HCEC 1CT (cell line): ENCODE measurements at places on chromosomes 11 and 22.

GRCh38 chr11:134291196-134291595 lies 15.0 kb downstream of the GLB1L3 start:
- DNase-seq, result no peak

GRCh38 chr11:125270711-125271110 lies 106.2 kb downstream of the PKNOX2 start:
- peak; percentile 60 for DNase-seq

DNA sequence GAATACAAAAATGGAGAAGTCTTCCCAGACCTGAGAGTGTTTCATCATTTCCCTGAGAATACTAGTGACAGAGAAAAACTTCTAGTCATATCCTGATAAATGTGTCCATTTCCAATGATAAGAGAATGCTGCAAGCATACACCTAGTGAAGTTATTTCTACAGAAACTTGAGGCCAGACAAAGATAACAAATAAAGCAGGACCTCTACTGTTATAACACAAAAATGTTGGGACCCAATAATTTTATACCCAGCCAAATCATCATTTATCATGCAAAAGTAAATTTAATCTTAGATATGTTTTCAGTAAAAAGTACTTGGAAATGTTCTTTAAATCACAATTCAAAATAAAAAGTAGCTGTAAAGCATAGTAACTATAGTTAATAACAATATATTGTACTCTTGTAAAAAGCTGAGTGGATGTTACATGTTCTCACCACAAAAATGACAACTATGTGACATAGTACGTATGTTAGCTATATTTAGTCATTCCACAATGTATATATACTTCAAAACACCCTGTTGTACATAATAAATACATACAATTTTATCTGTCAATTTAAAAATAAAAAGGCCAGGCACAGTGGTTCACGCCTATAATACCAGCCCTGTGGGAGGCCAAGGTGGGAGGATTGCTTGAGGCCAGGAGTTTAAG lies 12.6 kb downstream of the RRAS2 start:
- no peak for DNase-seq

GRCh38 chr11:130323452-130324450 lies 9.0 kb upstream of the ZBTB44 start:
- peak; percentile 47 for DNase-seq

GRCh38 chr11:35126000-35126878 lies 12.7 kb upstream of the CD44 start:
- DNase-seq, result no peak

- DNase-seq, result no peak
Measured at GRCh38 chr11:17609291-17610084, 62.4 kb downstream of the OTOG start.

DNA sequence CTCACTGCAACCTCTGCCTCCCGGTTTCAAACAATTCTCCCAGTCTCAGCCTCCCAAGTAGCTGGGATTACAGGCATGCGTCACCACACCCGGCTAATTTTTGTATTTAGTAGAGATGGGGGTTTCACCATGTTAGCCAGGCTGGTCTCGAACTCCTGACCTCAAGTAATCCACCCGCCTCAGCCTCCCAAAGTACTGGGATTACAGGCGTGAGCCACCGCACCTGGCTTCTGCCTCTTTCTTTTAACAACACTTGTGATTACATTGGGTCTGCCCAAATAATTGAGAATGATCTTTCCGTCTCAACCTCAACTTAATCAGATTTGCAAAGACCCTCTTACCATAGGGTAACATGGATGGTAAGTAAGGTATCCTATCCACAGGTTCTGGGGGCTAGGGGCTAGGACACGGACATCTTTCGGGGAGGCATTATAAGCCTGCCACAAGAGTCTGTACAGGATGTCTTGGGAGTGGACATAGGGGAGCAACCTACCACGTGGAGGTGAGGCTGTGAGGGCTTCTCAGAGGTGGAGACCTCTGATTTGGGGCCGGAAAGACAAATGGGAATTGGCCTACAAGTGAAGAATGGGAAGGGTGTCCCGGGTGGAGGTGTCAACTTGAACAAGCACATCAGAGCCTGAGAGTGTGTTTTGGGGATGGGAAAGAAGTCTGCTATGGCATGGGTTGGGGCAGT lies 2.7 kb upstream of the CBX6 start:
- no peak for DNase-seq

DNA sequence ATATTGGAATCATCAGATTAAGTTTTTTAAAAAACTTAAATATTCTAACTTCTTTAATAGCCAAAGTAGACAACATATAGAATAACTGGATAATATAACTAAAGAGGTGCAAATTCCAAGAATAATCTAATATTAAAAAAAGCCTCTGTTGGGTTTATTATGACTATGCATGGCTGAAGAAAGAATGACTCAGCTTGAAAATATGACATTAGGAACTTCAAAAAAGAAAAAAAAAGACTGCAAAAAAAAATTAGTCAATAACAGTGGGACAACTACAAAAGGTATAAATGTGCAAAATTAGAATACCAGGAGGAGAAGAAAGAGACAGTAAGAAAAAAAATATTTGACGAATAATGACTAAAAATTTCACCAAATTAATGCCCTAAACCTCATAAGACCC lies 1178.0 kb downstream of the JRKL start:
- DNase-seq, result no peak

DNA sequence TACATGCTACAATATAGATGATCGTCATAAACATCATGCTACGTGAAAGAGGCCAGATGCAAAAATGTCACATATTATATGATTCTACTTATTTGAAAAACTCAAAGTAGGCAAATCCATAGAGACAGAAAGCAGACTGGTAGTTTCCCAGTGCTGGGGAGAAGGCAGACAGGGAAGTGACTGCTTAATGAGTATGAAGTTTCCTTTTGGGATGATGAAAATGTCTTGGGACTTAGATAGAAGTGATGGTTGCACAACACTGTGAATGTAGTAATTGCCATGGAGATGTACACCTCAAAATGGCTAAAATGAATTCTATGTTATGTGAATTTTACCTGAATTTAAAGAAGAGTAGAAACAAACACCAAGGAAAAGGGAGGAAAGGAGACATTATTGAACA lies 45.2 kb upstream of the EHF start:
- no peak for DNase-seq

DNA sequence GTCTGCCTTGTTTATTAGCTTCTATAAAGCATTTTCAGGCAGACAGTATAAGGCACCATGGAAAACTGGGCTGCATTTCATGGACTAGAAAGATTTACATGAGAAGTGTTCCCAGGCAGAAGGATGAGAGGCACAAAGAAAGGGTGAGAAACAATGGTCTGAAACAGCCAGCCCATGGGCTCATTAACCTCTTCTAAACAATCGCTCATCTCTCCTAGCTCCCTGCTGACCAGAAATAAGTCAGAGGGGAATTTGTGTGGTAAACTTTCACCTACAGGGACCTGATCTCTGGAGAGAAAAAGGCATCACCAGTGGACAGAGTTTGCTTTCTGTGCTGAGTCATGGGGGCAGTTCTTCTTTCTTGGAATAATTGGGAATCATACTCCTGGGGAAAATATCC lies 51.8 kb upstream of the KIRREL3 start:
- no peak for DNase-seq

GRCh38 chr11:78000193-78000592 lies 5.7 kb upstream of the INTS4 start:
- peak; percentile 67 for DNase-seq

GRCh38 chr22:32476281-32477195 lies 1.9 kb downstream of the FBXO7 start:
- no peak for DNase-seq

DNA sequence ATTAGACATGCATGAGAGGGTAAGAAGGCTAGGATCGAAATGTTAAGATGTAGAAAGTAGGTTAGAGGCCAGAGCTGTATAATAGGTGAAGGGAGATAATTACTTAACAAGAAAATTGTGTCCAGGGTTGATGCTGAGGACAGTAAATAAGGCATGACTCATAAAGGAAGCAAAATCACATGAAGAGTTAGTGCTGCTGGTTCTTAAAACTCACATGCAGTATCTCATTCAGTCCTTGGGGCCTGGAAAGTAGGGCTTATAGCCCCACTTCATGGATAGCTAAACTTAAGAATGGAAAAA lies 130.2 kb downstream of the NCAM1 start:
- DNase-seq, result no peak

DNA sequence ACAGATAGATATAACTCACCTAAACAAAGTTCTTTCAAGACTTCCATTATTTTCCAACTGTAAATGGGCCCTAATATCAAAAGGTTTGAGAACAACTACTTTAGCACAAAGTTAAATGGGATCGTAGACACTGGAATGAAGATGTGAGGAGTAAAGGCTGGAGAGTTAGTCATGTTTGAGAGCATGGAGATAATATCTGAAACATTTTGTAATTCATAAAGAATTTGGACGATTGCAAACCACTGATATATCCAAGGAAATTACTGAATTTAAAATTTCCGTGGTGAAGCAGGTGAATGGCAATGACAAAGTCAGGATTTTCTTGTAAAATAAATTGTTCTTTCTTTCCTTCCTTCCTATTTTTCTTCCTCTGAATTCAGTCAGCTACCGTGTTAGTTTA lies 564.9 kb downstream of the CNTN5 start:
- no peak for DNase-seq

DNA sequence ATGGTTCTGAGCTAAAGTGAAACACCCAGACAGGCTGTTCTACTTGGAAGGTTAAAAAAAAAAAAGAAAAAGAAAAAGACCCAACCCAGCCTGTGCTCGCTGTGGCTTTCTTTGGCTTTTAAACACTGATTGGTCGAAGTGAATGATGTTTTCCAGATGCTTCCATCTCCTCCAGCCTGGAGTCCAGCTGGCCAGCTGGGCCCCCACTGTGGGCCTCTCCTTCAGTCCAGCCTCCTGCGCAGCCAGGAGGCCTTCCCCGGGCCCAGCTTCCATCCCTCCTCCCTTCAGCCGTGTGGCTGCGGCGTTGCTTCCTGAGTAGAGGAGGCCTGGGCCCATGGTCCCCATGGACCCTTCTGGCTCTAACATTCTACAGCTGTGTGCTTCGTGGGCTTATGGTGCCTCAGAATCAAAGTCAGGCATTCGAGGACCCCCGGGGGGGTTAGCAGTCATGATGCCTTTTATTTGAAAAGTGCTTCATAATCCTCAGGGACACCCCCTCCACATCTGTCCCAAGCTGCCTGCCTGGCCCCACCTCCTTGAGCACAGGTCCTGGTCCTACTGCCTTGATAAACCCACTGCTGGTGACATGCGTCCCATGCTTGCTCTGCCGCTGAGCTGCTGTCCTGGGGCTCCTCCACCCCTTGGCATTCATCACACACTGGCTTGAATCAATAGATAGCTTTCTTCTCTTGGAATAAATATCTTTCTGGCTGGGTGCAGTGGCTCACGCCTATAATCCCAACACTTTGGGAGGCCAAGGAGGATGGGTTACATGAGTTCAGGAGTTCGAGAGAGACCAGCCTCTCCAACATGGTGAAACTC lies 42.2 kb upstream of the FBLN1 start:
- no peak for DNase-seq

DNA sequence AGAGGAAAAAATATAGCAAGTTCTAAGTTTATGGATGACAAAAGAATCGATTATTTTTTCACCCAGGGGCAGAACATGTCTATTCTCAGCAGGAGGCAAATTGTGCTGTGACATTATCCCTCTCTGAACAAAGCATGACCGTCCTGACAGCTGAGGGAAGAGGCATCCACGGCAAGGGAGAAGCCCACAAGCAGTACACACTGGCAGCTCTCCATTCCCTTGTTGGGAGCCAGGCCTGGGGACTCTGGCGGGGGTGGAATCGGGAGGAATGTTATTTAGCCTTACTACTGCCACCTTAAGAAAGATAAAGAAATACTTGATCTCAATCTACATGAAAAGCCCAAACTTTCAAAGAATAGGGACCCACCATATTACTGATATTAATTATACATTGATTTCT lies 3.4 kb downstream of the KIRREL3 start:
- DNase-seq, result no peak

- no peak for DNase-seq
Measured at GRCh38 chr11:75735181-75735845, 17.7 kb downstream of the MOGAT2 start.

GRCh38 chr11:12585861-12586260 lies 88.4 kb upstream of the TEAD1 start:
- DNase-seq, result peak; percentile 5

- DNase-seq, result no peak
Measured at GRCh38 chr22:24063986-24064385, 52.9 kb downstream of the CABIN1 start.

- no peak for DNase-seq
Measured at GRCh38 chr11:57378186-57378585, 2.8 kb downstream of the PRG3 start.

- no peak for DNase-seq
Measured at GRCh38 chr11:21415606-21416005, 746.2 kb downstream of the NELL1 start.

GRCh38 chr11:60208146-60208895 lies 25.4 kb upstream of the MS4A6A start:
- no peak for DNase-seq

DNA sequence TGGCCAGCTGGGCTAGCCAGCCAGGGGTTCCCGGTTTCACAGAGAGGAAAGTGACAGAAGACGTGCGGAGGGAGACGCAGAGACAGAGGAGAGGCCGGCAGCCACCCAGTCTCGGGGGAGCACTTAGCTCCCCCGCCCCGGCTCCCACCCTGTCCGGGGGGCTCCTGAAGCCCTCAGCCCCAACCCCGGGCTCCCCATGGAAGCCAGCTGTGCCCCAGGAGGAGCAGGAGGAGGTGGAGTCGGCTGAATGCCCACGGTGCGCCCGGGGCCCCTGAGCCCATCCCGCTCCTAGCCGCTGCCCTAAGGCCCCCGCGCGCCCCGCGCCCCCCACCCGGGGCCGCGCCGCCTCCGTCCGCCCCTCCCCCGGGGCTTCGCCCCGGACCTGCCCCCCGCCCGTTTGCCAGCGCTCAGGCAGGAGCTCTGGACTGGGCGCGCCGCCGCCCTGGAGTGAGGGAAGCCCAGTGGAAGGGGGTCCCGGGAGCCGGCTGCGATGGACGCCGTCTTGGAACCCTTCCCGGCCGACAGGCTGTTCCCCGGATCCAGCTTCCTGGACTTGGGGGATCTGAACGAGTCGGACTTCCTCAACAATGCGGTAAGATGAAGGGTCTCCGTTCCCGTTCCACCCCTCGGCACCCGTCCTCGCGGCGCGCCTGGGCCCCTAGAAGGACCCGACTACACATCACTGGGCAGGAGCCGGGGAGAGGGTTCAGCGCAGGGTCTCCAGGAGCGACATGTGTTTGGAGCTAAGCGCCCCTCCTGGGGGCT lies at the start of gene CREB3L1:
Gene CREB3L1 (plus strand): TSS at position 41 of the 765 bp plus-strand sequence. CDS start 450 bp downstream, at position 491.
- no peak for DNase-seq

GRCh38 chr11:68353118-68353517 lies 40.7 kb downstream of the LRP5 start:
- DNase-seq, result no peak

DNA sequence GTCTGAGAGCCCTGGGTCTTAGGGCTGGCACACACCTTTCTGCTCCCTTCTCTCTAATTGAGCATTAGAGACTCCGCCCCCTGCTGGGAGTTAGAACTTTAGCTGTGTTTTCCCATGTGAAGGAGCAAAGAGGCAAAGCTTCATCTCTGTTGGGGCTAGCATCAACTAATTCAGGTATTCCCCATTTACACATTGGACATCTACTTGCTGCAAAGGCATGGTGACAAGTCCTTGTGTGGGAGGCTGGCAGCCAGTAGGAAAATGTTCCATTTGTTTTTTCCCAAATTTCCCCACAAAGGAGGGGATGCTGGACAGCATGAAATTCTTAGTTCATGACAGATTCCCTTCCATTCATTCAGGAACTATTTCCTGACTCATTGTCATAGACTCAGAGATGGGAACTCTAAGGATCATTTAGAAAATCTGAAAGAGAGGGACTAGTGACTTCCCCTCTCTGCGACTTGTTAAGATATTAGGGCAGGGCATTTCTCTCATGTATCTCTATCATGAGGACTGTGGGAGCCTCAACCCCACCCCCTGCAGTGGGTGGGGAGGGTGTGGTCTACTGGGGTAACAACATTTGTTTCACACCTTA lies 3.6 kb downstream of the CD44 start:
- DNase-seq, result peak; percentile 78

- DNase-seq, result no peak
Measured at GRCh38 chr11:89437317-89437716, 53.9 kb downstream of the NOX4 start.
